ENCODE measurements at places on chromosomes 11 and 22. TPM values are rescaled to one million over a fixed set of nuclear protein-coding genes. Genes with fewer than 3 reads are reported as not detected.

The MAPK8IP1 gene
- 23.7 TPM for total RNA-seq

The CALCB gene
- total RNA-seq = 4.2 TPM

The SPI1 gene
- 7.5 TPM for total RNA-seq

The AIFM3 gene
- total RNA-seq = 3.0 TPM

The KRTAP5-1 gene
- total RNA-seq = not detected

The TMEM132A gene
- total RNA-seq = 9.3 TPM

The TBX10 gene
- total RNA-seq = not detected

The SLC35F2 gene
- 0.33 TPM for total RNA-seq

The TRIM34 gene
- total RNA-seq = 4.6 TPM

The ARFIP2 gene
- 82.7 TPM for total RNA-seq

The OR9I1 gene
- total RNA-seq = not detected

The HEPN1 gene
- total RNA-seq = not detected

The MUC6 gene
- total RNA-seq = 194 TPM

The CBY1 gene
- 8.6 TPM for total RNA-seq

All from body of pancreas (tissue), 4 donors.